ENCODE measurements at places on chromosomes 7 and 10. TPM values are rescaled to one million over a fixed set of nuclear protein-coding genes. Genes with fewer than 3 reads are reported as not detected.

Gene STAG3
- 0.12 TPM for total RNA-seq

Gene CYP3A4
- total RNA-seq = not detected

Gene CFAP70
- total RNA-seq = 1.3 TPM

Gene DNAJB9
- total RNA-seq = 22.9 TPM

Gene HECW1
- 2.3 TPM for total RNA-seq

Gene DMBT1
- total RNA-seq = 0.12 TPM

Gene EXOC6
- 4.9 TPM for total RNA-seq

Gene KIF11
- 5.2 TPM for total RNA-seq

Gene OR6V1
- not detected for total RNA-seq

Gene GPC2
- total RNA-seq = 1.6 TPM

Gene MINDY4
- total RNA-seq = 14.2 TPM

Gene UCMA
- not detected for total RNA-seq

Gene PTN
- total RNA-seq = 14.8 TPM

Gene FGL2
- total RNA-seq = 0.16 TPM

Gene SRGN
- 132 TPM for total RNA-seq

Gene RET
- 2.4 TPM for total RNA-seq

Gene MSMB
- not detected for total RNA-seq

Gene HOGA1
- 1.5 TPM for total RNA-seq

Gene HYAL4
- not detected for total RNA-seq

Gene AASS
- 24.4 TPM for total RNA-seq

Gene CALHM3
- total RNA-seq = not detected

Gene PHYHIPL
- total RNA-seq = not detected

Gene MRPS17
- total RNA-seq = 13.0 TPM

Gene OR2A1
- total RNA-seq = 0.12 TPM

Gene CAMK2G
- 136 TPM for total RNA-seq

Gene PTEN
- 199 TPM for total RNA-seq

Gene GTF2IRD1
- 14.8 TPM for total RNA-seq

Gene TSPAN33
- total RNA-seq = 0.73 TPM

Gene ELN
- total RNA-seq = 36.6 TPM

Gene ZNF488
- under 0.01 TPM for total RNA-seq

Gene RBP4
- total RNA-seq = 0.85 TPM

Gene PSD
- total RNA-seq = 1.1 TPM

Gene SHH
- total RNA-seq = not detected

Gene POLR2J3
- total RNA-seq = 75.0 TPM

Gene CTAGE4
- 1.9 TPM for total RNA-seq

Gene OR6B1
- not detected for total RNA-seq

Gene GCK
- 0.36 TPM for total RNA-seq

Gene MNX1
- not detected for total RNA-seq

Gene APBB1IP
- total RNA-seq = 5.2 TPM

Gene ZPBP
- not detected for total RNA-seq

Gene TMEM106B
- 58.5 TPM for total RNA-seq

Gene STEAP1B
- 11.4 TPM for total RNA-seq

Gene ACBD7
- 0.32 TPM for total RNA-seq

Gene PAPOLB
- total RNA-seq = 0.16 TPM

Gene LHFPL3
- total RNA-seq = not detected
